ENCODE measurements at places on chromosomes 6 and 20.

DNA sequence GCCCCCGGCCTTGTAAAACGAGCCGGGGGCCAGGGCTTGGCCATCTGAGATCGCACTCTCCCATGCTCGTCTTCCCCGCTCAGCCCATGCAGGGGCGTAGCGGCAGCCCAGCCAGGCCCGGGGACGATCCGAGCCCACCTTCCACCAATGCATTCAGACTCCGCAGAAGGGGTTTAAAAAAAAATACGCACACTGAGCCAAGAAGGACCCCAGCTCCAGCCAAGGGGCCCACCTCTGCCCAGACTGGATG, 320 bp downstream of the GSTA4 start:
- DNase-seq: no peak

DNA sequence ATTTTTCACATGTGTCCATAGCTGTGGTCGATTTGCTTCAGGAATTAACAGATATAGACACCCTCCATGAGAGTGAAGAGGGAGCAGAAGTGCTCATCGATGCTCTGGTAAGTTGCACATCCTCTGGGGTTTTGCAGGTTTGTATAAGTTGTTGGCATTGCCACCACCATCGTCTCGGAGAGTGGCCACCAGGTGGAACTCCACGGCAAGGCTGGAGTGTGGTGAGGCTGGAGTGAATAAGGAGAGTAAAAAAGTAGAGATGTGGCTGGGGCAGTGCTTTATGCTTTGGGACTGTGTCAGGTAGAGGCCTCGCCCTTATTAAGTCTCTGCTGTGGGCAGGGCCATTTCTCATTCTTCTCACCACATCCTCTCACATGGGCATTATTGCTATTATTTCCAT, 63.7 kb downstream of the CTNNBL1 start:
- DNase-seq: no peak

GRCh38 chr6:87066449-87067333, 28.2 kb downstream of the CGA start:
- peak; percentile 60 for DNase-seq

- no peak for DNase-seq
Observed at GRCh38 chr6:117074672-117075071, 190.7 kb upstream of the VGLL2 start.

GRCh38 chr20:62897666-62898065, 28.6 kb downstream of the DIDO1 start:
- no peak for DNase-seq

DNA sequence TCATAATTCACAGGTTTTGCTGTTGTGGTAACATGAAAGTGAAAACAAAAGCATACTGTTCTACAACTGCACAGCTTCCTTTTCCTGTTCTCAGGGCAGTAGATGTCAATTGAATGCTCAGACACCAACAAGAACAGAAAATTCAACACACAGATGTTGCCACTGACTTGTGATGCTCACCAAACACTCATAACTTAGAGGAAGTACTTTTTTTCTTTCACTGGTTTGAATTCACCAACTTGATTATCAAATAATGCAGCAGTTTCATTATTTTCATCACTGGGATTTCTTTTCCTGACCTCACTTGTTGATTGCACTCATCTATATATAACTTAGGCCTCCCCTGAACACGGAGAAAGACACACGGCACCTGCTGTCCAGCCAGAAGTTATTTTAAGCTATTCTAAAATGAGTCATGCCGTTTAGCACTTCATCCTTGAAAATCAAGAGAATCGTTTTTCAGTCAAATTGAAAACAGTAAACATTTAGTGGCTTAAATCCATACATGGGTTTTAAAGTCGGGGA, 949 bp downstream of the TXLNB start:
- DNase-seq: peak; percentile 28

DNA sequence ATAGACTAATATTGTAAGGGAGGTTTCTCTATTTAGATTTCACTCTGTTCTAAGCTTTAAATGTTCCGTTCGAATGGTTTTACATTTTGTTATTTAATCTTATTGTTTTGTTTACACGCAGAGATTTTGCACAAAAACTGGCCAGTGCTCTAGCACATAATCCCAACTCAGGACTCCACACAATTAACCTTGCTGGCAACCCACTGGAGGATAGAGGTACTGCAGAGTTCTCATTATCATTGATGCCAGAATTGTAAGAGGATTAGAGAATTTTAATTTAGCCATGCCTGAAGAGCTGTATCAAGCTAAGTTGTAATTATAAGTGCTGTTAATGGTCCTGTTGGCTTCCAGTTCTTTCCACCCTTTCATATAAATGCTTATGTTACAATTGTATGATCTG, 179.7 kb upstream of the SCGN start:
- no peak for DNase-seq

GRCh38 chr6:135935941-135936601, 84.6 kb downstream of the PDE7B start:
- no peak for DNase-seq

- no peak for DNase-seq
Observed at GRCh38 chr20:23092384-23092756, 6.2 kb upstream of the CD93 start.

DNA sequence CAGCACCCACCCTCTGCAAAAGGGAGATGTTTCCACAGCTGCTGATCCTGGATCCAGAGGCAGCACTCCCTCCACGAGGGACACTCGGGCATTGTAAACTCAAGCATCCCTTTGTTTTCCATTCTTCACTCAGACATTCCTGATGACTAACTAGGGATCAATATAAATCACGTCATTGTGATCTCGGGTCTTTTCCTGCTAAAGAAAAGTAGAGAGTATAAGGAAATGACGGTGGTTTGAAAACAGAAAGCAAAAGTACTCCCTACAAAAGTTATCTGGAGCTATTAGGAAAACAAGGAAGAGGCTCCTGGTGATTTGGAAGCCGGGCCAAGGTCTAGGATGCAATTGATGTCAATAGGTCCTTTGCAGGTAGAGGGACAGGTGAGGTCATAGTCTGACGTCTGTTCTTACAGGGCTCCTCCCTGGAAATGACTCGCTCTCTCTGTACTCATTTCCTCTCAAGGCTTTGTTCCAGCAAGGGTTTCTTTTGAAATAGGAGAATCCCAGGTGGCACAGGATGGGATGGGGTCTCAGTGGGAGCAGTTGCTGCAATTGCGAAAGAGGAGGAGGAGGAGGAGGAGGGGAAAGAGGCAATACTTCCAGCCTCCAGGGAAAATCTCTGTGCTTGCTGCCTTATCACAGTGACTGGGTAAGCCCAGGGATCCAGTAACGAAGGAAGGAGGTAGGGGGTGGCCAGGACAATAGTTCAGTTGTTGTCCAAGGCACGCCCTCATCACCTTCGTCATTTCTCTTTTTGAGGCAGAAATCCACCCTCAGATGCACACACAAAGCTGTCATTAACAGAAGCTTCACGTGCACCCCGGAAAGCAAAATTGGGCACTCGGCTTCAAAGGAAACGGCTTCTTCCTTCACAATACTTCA, 222.8 kb downstream of the LY86 start:
- DNase-seq: peak; percentile 97

DNA sequence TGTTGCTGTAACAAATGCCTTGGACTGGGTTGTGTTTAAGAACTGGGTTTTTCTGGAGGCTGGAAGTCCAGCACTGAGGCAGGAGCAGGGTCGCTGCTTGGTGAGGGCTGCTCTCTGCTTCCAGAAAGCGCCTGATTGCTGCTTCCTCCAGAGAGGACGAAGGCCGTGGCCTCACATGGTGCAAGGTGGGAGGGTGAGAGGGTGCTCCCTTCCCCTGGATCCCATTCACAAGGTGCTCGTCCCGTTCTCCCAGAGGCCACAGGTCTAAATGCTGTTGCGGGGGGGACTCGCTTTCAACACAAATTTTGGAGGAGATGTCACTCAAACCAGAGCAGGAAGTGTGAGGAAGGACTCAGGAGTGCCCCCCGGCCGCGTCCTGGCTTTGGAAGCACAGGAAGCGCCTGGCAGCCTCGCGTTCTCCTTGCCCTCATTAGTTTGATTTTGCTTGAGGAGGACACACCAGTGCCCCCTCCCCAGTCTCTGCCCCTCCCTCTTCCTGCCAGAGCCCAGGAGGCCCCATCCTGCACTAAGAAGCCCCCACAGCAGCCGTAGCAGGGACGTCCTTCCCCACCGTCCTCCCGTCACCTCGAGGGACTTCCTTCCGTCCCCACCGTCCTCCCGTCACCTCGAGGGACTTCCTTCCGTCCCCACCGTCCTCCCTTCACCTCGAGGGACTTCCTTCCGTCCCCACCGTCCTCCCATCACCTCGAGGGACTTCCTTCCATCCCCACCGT, 7.7 kb upstream of the NKAIN4 start:
- DNase-seq: no peak

DNA sequence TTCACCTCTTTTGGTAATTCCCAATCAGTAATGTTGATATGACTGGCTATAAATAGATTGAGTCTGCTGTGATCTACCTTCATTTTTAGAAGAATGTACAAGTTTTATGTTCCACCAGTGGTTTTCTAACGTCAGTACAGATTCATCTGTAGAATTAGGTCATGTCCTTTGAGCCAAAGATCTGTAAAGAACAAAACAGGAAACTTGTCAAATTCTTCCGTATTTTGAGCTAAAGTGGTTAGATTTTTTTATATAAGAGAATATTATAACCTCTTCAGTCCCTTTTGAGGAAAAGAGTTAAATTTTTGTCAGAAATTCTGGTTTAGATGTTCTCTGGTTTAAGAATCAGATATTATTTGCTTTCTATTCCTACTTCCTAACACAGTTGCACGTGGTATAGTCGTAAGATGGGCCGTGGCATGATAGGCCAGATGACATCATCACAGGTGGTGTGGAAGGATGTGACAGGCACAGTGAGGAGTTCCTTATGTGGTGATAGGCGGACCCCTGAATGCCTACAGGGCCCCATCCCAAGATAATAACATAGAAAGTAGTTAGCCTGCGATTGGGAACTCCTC, 62.3 kb downstream of the SNX9 start:
- DNase-seq: no peak

- peak; percentile 72 for DNase-seq
Observed at GRCh38 chr6:148746363-148747144, at the start of gene UST. Gene UST (plus strand): TSS chr6:148747030. CDS start chr6:148747431, 401 bp downstream.

- no peak for DNase-seq
Observed at GRCh38 chr20:8007490-8007889, 12.1 kb downstream of the TMX4 start.

DNA sequence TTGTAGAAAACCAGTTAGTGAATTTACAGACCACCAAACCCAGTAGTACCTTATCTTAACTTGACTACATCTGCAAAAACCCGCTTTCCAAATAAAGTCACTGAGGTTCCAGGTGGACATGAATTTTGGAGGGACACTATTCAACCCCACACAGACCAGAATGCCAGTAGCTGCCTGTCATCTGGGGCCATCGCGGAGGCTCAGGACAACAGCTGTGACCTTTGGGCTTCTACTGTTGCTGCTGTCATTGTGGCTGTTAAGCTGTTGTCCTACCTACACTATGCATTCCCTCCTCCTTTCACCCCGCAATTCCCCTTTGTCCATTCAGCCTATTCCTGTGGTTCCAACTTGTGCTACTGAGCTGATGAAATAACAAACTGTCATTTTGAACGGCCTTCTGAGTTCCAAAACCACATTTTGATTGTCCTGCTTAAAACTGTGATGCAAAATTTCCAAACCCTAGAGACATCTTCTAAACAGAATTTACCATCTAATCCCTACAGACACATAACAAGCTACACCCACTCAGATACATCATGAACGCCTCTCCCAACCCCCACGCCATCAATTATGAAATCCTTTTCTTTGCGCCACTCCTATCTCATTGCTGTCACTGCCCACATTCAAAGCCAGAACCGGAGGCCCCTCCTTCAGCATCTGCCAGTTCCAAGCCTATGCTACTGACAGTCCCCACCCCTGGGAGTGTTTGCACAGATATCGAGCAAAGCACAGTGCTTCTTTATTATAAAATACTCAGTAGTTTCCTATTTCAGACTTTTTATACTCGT, 125.0 kb downstream of the C6orf118 start:
- no peak for DNase-seq
